Right hindlimb (tissue), 1 donor: ENCODE measurements at places on chromosomes 13 and 19.

GRCh38 chr13:30523211-30523610, 57.5 kb upstream of the HMGB1 start:
- no peak for DNase-seq

- no peak for DNase-seq
Observed at GRCh38 chr19:18697680-18698079, 14.2 kb downstream of the CRTC1 start.

- no peak for DNase-seq
Observed at GRCh38 chr19:17605117-17605516, 49.7 kb downstream of the COLGALT1 start.

DNA sequence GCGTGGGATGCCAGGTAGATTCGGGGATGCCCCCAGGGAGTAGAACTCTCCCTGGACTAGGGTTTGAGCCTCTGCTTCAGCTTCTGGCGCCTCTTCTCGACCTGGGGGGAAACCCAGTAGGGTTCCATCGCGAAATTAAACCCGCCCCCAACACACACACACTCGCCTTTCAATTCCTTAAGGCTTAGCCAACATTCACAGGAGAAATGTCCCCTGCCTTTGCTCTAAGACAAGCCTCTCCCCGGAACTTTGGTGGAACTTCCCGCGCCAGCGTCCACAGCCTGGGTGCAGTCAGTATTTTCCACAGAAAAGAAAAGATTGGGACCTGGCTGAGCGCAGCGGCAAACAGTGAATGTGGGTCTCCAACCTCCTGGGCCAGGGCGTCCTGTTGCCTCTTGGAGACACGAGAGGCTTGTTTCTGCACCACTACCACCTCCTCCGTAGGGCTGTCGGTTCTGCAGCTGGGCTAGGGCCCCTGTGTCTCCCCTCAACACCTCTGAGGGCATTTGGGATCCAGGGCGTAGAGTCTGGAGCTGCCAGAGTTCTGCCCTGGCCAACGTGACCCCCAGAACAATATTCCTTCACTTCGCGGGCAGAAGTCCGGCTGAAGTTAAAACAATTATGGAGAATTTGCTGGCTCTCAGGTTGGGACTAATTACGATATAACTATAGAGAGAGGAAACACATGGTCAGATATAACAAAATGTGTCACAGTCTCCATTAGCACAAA, 3.2 kb downstream of the PDX1 start:
- no peak for DNase-seq

DNA sequence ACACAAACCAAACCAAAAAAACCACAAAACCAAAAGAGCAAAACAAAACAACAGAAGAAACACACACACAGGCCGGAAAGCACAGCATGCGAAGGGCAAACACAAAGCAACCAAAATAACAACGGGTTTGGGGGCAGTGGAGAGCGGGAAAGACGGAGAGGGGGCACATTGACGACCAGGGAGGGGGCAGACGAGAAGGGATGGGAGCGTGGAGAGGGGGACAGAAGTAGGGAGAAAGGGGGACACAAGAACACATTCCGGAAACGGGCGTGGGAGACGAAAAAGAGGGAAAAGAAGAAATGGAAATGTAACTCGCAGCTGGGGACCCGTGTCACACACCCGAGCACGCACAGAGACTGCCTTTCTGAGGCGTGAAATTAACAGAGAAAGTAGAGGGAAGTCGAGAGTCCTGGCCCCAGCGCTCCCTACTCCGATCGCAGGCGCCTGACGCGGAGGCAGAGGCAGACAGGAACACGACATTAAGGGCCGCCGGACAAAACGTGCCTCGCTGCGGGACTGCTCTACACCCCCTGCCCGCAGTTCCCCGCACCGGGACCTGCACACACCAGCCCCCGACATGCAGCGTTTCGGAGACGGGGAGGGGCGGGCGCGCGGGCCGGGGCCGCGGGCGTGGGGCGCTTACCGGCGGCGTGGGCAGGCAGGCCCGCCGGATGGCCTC, 652 bp downstream of the POU4F1 start:
- DNase-seq, result no peak

DNA sequence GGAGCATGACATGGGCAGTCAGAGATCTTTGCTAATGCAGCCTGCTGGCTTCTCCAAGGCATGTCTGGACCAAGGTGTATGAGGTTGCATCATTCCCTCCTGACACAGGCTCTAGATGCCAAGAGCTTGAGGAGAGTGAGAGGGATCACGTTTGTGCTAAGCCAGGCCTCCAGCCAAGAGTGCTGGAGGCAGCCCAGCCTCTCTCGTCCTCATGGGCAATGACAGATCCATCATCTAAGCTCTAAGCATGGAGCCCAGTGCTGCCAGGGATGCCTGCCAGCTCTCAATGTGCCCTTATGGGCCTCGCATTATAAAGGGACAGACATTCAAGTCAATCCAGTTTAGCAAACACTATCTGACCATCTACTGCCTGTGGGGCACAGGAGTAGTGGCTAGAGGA, 136.3 kb upstream of the VSTM2B start:
- no peak for DNase-seq

- DNase-seq, result no peak
Observed at GRCh38 chr19:45995715-45996385, 583 bp downstream of the CCDC61 start.

DNA sequence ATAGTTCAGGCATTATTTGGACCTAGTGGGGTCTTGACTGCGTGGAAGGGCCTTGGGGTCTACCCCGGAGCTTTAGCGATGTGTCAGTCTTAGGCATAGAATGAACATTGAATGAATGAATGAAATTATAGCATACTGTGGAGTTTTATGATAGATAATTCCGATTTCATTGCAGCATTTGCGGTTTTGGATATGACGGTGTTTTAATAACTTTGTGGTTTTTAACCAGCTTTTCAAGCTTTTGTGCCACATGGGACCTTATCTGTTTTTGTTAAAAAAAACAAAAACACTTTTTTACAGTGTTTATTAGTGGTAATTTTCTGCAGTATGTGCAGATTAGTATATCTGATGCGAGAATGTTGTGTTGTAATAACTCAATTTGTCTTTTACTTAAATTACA, 696 bp downstream of the NUP58 start:
- no peak for DNase-seq

- no peak for DNase-seq
Observed at GRCh38 chr13:97239306-97239705, 17.2 kb downstream of the MBNL2 start.

DNA sequence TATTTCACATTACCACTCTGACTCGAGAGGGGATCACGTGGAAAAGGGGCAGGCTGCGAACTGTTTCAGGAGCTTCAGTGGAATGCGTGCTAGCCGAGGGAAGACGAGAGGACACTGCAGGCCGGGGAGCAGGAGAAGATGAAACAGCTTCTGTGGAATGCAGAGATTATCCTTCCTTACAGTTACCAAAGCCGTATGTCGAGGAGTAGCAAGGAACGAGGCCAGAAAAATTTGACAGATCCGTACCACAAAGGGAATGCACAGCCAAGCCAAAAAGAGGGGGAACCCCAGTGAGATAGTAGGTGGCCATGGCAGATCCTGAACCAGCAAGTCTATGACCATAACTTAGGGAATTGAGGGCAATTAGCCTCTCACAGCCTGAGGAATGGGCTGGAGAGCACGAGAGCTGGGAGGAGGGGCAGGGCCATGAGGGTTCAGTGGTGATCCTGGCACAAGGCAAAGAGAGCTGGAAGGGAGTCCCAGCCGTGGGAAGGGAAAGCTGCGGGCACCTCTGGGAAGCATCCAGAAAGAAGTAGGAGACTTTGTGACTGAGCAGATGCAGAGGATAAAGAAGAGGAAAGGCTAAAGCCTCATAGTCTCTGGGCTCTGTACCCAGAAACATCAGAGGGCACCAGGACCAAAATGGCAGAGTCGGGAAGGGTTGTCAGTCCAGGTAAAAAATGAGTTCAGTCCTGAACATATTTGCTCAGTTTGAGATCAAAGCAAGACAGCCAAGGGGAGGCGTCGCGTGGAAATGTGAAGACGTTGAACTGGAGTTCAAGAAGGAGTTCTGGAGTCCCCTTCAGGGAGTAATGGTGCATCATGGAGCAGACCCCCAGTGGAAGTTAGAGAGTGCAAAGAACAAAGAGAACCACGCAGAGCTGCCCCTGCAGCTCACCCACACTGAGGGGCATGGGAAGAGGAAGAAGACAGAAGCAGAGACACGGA, 5.1 kb downstream of the COL4A1 start:
- no peak for DNase-seq

DNA sequence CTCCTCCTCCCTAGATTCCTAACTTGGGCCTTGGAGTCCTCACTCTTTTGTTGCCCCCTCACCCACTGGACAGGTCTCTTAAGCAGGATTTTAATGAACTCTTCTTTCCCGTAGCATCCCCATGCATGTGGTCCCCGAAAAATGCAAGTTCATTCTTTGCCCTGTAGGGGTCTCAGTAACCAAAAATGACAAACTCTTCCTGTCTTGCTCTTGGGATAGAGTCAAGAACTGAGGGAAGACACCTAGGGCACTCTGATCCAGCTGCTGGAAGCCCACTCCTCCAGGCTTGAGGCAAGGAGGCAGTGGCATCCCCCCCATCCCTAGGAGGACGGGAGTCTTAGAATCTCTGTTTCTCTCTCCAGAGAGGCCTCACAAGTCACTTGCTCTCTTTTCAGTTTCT, 987.0 kb downstream of the DIAPH3 start:
- DNase-seq, result no peak

GRCh38 chr19:4326837-4327251, 11.8 kb downstream of the STAP2 start:
- DNase-seq, result no peak

DNA sequence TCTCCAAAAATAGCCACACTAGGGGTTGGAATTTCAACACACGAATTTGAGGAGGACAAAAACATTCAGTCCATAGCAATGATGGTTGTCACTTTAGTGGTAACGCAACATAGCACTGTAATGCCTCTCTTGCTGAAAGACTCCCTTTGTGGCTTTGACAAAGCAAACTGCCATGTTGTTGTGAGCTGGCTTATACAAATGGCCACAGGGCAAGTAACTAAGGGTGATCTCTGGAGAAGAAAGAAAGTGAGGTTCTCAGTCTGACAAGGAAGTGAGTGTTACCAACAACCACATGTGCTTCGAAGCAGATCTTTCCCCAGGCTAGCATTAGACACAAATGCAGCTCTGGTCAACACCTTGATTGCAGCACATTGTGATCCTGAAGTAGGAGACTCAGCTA, 79.1 kb upstream of the PCDH17 start:
- DNase-seq, result no peak

- no peak for DNase-seq
Observed at GRCh38 chr13:81551036-81551435, 1210.1 kb upstream of the SPRY2 start.

GRCh38 chr19:49852631-49853126, 1.7 kb downstream of the PTOV1 start:
- no peak for DNase-seq
